ENCODE measurements at places on chromosomes 5 and 9. TPM values are rescaled to one million over a fixed set of nuclear protein-coding genes. Genes with fewer than 3 reads are reported as not detected.

GRCh38 chr9:105632807-105633206, 29.4 kb upstream of the TAL2 start:
- no peak overlapping the region for H3K4me3 ChIP-seq
- H3K4me1 ChIP-seq, result no peaks in the 10 kb centered on the region
- DNase-seq, result no peak
- H3K27me3 ChIP-seq, result no peaks in the 10 kb centered on the region
- H3K36me3 ChIP-seq, result peaks cover 7% of the 10 kb centered on the region
- no peak overlapping the region for H3K27ac ChIP-seq

GRIN1 gene
- total RNA-seq, result not detected

IQGAP2 gene
- 28.3 TPM for total RNA-seq

GRCh38 chr9:89732295-89732938, 127.6 kb downstream of the GADD45G start:
- no peaks in the 10 kb centered on the region for H3K36me3 ChIP-seq
- no peaks in the 10 kb centered on the region for H3K27me3 ChIP-seq
- no peak for DNase-seq

GRCh38 chr5:147509710-147510651, at the start of gene DPYSL3:
Gene DPYSL3, minus strand, starts transcription at chr5:147510068. Its CDS starts 210 bp downstream, at chr5:147509858.
- H3K36me3 ChIP-seq, result no peaks in the 10 kb centered on the region
- H3K27ac ChIP-seq, result no peak within 1 kb of the TSS
- H3K4me1 ChIP-seq, result peaks cover 1% of the 10 kb centered on the region
- H3K27me3 ChIP-seq, result peaks cover 31% of the 10 kb centered on the region

PHF24 gene
- total RNA-seq, result 0.11 TPM

GRCh38 chr5:73947906-73948640, 322.1 kb downstream of the ARHGEF28 start:
- no peak overlapping the region for H3K4me3 ChIP-seq
- no peak overlapping the region for H3K27ac ChIP-seq
- no peak for DNase-seq
- H3K36me3 ChIP-seq, result no peaks in the 10 kb centered on the region
- H3K27me3 ChIP-seq, result no peaks in the 10 kb centered on the region
- no peaks in the 10 kb centered on the region for H3K4me1 ChIP-seq

Data from activated T-helper 2 cell treated with anti-CD3 and anti-CD28 coated beads, Interferon-gamma antibody, Interleukin-2, Interleukin-4, amounts not matched to agents 10 μg/mL and 5 μg/mL and 100 μg/mL, durations not matched to agents 14 hours and 24 hours and 36 hours (primary cell).